ENCODE measurements at places on chromosomes 7 and 10.

DNA sequence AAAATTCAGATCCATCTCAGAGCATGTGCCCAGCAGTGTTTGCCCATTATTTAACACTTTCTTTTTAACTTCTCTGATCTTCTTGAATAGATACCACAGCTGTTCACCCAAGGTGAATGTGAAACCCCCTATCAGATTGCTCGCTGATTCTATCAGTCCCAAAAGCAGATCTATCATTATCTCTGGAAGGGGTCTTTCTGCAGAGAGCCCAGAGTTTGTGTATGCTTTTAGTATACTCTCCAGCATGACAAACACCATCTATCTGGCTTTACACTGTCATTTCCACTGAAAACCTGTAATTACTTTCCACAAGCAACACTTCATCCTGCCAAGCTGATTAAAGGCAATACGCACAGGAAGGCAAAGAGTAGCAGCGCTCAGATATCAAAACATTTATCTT lies 168.2 kb downstream of the CACNA2D1 start:
- DNase-seq = no peak

DNA sequence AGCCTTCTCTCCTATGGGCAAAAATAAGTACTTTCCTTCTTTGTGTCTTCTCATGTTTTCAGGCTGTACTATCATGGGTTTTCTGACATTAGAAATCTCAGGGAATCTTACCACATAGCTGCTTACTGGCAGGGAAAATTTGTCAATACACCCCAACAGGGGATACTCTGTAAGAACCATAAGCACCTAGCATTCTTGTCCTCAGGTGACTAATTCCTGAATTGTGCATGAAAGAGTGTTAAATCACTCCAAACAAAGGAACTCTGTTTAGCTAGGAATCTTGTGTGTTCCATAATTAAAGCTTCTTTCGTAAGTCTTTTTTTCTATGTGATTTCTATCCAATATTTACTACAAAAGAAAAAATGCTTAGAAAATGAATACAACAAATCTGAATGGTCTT lies 206.7 kb upstream of the POT1 start:
- no peak for DNase-seq

DNA sequence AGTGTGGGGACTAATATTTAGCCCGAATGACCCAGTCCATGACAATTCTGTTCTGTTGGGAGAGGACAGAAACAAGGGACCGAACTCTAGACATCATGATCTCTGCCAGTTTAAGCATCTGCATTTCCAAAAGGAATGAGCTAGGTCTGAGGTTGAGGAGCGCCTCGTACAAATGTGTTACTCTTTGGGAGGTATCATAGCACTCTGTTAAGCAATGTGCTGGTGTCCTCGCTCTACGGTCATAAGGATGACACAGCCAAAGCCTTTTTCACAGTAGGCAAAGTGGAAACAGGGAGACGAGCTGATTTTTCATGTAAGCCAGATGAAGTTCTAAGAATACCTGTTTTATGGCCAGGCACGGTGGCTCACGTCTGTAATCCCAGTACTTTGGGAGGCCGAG lies 15.4 kb upstream of the CCDC3 start:
- no peak for DNase-seq

GRCh38 chr7:145036604-145037405 lies 201.0 kb upstream of the TPK1 start:
- DNase-seq = peak; percentile 65

DNA sequence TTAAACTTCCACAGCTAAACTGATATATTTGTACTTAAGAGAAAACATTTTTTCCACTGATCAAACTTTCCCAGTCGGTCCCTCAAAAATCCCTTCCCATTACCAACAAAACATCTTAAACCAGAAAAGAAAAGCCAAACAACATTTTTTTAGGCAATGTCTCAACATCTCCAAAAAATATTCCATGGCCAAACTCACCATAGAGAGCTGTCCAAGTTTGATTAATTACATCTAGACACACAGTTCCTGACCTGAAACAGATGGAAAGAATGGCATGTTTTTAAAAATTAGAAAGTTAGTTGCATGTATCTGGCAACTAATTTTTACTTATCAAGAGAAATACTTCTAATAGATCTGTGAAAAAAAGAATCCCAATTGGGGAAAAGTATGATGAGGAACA lies 95.4 kb downstream of the UBE2H start:
- DNase-seq = no peak

- DNase-seq = peak; percentile 48
These were observed 323.2 kb upstream of the COBL start for GRCh38 chr7:51639661-51640334.

DNA sequence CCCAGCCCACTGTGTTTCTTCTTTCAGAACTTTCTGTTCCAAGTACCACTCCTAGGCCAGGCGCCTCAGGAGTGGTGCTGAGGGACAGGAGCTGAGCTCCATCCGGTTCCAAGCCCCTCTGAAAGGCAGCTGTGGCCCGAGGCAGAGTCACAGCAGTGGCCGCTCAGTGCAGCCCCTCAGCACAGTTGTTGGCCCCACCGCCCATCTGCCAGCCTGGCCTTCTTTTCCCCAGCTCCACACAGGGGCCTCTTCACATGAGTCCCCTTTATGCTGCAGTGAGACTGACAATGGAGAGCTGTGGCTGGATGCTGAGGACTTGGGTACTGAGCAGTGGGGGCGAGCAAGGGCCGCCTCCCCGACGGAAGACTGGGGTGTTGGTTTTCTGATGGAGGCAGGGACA lies 9.5 kb downstream of the BUD31 start:
- no peak for DNase-seq

GRCh38 chr7:18952846-18953245 lies 164.6 kb downstream of the TWIST1 start:
- no peak for DNase-seq

DNA sequence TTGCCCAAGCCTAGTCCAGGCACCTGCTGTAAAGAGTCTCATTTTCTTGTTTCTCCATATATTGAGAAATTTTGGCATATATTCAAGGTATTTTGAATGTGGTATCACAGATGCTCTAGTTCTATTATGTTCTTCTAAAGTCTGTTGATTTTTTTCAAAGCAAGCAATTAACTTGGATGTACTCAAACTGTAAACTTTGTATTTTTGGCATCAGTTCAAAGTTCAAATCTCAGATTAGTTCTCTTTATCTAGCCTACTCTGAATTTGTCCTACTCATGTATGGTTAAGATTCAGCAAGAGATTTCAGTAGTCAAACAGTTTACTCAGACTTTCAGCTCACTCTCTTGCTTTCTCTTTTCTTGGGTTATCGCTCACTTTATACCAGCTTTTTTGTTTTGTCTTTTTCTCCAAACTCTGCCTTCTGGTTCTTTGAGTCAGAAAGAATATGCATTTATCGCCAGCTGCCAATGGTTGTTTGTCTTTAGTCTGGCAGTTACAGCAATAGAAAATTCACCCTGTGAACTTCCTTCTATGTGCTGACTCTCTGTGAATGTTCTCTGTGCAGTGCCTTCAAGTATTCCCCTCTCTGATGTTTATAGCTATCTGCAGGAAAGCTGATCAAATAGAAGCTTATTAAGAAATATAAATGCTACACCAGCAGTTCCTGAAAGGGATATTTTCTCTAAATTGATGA lies 56.0 kb downstream of the ANKRD7 start:
- no peak for DNase-seq

- no peak for DNase-seq
These were observed 17.4 kb downstream of the TRIM8 start for GRCh38 chr10:102661658-102662028.

- no peak for DNase-seq
These were observed 771.2 kb downstream of the NXPH1 start for GRCh38 chr7:9204571-9204970.

- no peak for DNase-seq
These were observed 36.4 kb upstream of the FERD3L start for GRCh38 chr7:19181634-19182033.

DNA sequence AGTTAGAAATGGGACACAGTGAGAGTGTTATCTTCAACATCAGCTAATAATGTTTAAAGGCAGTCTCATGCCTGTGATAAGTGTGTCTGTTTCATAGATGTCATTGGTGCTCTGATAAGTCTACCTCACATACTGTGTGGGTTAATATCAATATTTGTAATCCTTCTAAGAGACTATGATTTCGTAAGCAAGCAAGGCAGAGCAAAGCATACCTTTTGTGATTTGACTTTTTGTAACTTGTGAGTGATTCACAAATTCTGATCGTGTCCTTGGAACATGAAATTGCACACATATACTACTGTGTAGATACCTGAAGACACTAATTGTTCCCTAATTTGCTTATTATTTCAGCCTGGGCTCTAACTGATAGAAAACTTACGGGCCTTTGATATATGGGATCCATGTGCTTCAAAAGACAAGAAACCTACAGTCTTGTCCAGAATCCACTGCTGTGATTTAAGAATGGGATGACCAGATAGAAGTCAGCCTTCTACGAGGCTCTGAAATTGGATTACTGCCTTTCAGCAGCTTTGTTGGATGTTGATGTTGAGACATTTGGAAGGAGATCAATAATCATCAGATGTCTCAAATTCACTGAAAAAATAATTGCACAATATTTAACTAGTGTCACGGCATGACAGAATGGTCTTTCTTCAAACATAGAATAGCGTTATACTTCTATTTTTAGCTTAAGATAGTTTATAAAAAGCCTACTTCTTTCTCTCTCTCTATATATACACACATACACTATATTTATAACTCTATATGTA lies 63.2 kb upstream of the KLF6 start:
- no peak for DNase-seq

DNA sequence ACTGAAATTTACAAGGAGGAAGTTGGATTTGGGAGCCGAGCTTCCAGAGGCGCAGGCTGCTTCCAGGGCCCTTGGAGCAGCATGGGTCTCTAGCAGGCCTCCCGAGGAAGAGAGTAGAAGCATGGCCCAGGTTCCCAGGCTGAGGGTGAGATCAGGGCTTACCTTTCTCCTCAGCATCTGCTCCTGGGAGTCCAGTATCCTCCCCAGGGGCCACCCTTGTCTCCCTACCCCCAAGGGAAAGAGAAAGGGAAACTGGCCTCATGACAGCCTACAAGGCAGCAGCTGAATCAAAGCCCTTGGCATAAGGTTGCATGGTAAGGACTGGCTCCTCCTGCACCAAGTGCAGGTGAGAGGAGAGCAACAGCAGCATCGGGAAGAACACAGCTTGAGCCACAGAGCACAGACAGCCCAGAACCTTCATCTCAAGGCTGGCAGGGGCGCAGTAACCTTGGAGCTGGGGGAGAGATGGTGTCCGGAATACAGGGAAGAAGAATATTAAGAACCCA lies 114.5 kb downstream of the MARCHF5 start:
- no peak for DNase-seq

DNA sequence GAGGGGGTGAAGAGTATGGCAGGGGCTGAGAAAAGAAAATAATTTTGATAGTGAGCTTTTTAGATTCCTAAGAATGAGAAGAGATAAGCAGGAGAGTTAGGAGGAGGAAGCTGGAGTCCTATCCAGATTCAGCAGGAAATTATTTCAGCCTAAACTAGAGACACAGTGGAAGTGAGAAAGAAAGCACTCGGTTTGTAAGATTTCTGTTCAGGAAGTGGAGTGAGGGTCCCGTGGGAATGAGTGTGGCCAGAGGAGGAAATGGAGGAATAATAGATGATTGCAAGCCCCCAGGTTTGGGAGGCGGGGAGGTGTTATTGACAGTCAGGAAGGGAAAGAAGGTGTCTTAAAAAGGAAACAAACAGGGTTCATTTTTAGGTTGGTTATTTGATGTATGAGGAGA lies 84.8 kb upstream of the NRP1 start:
- no peak for DNase-seq

GRCh38 chr7:130900471-130901076 lies 166.6 kb upstream of the KLF14 start:
- DNase-seq = peak; percentile 63

DNA sequence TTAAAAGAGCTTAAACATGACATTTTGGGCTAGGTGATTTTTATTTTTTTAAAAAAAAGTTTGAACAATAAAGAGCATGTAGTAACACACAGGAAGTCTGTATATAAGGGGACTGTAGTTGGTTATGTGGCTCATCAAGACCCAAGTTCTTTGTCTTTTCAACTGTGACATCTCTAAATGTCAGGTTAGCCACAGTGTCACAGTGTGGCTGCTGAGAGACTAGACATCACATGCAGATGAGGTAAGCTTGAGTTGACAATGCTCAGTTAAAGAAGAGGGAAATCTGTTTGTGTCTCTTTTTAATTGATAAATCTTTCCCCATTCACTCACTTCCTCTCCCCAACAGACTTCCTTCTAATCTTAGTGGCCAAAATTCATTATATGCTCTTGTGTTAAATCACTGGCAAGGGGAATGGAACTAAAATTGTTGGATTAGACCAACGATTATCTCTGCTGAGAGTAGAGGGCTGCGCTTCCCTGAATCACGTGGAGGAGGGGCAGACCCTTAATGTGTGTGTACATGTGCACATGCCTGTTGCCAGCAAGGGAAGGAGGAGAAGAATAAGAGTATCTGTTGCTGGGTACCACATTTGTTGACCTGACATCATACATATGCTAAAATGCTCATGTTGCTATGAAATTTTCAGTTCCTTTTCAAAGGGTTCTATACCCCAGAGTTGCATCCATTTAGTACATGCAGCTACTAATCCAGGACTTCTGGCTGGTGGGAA lies 78.3 kb downstream of the MMRN2 start:
- DNase-seq = no peak

DNA sequence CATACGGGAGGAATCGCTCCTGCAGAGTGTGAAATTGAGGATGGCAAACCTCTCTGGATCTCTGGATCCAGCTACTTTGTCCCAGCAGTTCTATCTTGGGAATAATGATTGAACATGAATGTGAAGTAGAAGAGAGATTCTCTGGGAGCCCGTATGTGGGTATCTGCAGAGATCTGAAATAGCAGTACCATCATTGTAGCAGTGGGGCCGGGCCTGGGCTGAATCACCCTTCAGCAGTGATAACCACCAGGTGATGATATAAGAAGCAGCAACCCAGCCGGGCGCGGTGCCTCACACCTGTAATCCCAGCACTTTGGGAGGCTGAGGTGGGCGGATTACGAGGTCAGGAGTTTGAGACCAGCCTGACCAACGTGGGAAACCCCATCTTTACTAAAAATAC lies 51.9 kb downstream of the SKIDA1 start:
- no peak for DNase-seq

DNA sequence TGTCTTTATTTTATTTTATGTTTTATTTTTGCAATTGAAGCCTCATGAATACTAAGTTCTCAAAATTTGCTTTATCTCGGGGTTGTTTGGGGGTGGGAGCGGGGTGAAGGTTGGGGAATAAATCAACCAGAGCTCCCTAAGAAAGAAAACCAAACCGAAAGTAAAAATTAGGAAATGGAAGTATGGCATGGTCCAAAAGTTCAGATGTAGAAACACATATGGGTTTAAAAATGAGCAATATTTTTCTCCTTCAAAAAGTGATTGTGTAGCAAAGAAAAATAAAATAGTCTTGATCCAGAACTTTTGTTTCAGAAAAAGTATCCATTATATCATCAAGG lies 177.4 kb upstream of the PLXDC2 start:
- no peak for DNase-seq

- no peak for DNase-seq
These were observed 71.9 kb upstream of the STK17A start for GRCh38 chr7:43511029-43511428.
